ENCODE measurements at places on chromosomes 2 and 18.
A peak's percentile ranks its signal among the peaks of the same experiment; 100 is the strongest.

DNA sequence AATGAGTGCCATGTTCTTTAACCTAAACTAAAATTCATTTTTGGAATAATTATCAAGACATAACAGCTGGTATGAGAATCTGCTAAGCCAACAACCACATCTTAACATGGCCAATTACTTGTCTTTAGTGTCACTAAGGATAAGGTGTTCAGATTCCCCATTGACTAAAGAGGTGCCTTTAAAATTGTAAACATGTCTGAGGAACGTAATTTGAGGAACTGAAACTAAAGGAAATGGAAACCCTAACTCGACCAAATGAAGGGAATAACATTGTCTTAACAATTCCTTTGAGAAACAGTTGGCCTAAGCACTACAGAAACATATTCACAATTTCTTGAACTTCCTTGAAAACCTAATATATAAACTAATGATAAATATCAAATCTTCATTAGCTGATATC is 355.4 kb upstream of the GULP1 start:
- no peak for DNase-seq

DNA sequence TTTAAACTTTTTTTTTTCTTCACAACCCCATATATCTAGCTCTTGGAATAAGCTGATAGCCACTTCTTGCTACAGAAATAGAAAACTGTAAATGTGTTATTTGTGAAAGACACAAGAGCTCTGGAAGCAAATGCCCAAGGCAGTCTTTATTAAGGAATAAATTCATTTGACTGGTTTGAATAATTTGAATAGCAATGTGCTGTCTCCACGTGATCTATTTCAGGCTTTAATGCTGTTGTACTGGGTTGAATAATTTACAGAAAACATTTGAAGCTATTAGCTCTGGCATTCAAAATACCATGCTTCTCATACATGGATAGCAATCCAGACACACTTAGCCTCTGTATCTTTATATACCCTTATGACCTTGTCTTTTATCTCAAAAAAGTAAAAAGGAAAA is 366.7 kb upstream of the KCNJ3 start:
- DNase-seq, result no peak

DNA sequence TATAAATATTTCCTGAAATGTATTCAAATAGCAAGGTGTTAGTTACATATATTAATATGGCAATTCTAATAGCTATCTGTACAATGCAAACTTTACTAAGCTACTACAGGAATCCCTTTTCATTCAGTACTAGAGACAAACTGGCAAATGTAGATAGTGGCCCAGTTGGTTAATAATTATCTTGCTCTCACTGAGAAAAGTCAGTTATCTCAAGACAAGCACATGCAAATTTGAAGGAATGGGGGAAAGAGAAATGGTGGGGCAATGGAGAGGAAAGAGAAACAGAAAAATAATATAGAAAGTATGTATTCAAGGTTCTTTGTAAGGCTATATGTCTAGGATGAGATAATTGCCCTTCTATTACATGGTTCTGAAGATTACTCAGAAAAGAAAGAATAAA is 280.0 kb downstream of the FIGN start:
- no peak for DNase-seq

- no peak for DNase-seq
These were observed 862.3 kb downstream of the SUCLG1 start for GRCh38 chr2:83596592-83597282.

DNA sequence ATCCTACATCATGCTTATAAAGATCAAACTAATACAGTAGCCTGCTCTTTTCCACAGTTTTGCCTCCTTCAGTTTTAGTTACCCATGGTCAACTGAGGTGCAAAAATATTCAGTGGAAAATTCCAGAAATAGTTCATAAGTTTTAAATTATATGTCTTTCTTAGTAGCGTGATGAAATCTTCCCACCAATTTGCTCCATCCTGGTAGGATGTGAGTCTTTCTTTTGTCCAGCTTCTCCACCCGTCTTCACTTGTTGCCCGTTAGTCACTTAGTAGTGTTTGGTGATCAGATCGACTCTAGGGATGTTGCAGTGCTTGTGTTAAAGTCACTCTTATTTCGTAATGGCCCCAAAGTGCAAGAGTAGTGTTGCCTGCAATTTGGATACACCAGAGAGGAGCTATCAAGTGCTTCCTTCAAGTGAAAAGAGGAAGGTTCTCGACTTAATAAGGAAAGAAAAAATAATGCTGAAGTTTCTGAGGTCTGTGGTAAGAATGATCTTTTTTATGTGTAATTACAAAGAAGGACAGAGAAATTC is 57.0 kb downstream of the CEP192 start:
- no peak for DNase-seq

GRCh38 chr2:36433311-36434217 is 78.0 kb downstream of the CRIM1 start:
- no peak for DNase-seq

GRCh38 chr2:74027496-74027895 is 42.8 kb downstream of the TET3 start:
- DNase-seq, result no peak

DNA sequence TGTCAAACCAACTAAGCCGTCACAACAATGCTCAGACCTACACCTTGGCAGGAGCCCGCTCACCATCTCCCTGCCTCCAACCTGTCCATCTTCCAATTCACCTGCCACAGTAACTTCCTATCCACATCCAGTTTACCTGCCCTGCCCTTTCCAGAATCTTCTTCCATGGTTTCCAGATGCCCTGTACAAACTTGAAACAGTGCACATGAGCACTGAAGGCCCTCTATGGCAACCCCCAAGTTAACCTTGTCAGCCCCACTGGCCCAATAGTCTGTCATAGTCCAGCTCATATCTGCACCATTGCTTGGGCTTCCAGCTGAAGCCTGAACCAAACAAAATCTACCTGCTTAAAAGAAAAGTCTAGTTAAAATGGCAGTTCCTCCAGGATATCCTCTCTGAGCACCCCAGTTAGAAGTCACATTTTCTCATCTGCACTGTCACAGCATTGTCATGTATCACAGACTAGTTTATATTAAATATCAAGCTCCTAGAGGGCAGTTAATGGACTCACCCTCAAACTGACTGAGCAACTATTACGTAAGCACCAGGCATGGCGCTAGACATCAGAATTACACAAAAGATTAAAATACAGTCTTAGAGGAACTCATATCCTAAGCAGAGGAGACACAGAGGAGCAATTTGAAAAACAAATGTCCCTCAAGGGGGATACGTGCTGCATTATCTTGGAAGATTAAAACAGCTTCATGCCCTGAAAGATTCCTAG is 11.6 kb downstream of the NFE2L2 start:
- DNase-seq, result no peak

DNA sequence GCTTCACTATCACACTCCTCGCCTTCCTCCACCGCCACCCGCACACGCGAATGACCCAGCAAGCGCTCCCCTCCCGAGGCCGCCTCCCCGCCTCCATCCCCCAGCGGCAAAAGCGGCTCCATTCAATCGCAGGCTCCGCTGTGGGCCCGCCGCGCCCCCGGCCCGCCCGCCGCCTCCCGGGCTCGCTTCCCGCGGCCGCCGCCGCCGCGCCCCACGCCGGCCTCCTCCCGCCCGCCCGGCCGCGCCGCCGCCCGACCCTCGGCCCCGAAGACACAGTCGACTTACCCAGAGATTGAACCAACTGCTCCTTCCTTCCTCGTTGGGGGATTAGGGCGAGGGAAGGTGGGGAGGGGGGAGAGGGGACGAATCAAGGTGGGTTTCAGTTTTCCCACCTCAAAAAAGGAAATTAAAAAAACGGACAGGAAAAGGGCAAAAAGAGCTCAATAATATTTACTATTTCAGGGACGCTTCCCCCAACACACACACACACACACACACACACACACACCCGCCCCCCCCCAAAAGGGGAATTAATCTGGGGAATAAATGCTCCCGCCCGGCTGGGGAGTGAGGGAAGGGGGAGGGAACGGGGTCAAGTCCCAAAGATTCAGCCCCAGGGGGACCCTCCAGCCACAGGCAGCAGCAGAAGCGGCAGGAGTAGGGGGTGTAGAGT is 743 bp downstream of the XPO1 start:
- peak; percentile 17 for DNase-seq

DNA sequence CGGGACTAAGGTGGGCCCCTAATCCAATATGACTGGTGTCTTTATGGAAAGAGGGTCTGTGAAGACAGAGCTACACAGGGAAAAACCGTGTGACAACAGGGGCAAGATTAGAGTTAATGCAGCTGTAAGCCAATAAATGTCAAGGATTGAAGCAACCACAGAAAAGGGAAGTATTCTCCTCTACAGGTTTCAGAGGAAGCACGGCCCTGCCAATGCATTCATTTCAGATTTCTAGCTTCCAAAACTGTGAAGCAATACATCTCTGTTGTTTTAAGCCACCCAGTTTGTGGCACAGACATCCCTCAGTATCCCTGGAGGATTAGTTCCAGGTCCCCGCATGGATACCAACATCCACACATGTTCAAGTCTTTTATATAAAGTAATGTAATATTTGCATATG is 48.8 kb downstream of the SPP2 start:
- no peak for DNase-seq

- DNase-seq, result no peak
These were observed 19.0 kb downstream of the MBP start for GRCh38 chr18:77113361-77114151.

GRCh38 chr18:22488554-22488953 is 70.8 kb upstream of the CTAGE1 start:
- DNase-seq, result no peak

DNA sequence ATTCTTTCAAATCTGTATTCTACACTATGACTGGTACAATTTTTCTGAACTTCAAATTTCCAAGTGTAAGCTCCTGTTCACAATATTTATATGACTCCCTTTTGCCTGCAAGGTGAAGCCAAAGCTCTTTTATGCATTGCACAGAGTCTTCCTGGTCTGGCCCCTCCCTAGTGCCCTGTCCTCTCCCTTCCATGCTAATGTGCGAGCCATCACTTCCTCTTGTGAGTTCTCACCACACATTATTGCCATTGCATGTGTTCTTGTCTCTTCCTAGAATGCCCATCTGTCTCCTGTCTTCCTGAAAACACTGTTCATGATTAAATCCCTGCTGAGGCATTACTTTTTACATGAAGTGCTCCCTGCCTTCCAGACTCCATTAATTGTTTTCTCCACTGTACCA is 169.9 kb downstream of the MC4R start:
- no peak for DNase-seq

DNA sequence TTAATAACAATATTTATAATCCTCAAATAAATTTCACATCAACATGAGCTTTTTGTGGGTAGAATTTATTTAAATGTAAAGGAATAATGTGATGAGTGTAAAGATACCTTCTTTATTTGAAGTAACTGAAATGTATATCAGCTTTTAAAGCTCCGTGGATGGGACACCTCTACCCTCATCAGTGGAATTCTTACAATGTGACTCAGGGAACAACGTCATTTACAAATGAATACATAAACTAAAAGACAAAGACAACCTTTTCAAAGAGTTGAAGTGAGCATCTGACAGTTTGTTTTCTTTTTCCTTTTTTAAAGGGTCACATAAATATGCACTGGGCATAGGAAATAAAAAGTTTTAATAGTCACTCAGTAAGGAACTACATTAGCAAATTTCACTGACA is 1127.0 kb upstream of the CRIM1 start:
- DNase-seq, result no peak

DNA sequence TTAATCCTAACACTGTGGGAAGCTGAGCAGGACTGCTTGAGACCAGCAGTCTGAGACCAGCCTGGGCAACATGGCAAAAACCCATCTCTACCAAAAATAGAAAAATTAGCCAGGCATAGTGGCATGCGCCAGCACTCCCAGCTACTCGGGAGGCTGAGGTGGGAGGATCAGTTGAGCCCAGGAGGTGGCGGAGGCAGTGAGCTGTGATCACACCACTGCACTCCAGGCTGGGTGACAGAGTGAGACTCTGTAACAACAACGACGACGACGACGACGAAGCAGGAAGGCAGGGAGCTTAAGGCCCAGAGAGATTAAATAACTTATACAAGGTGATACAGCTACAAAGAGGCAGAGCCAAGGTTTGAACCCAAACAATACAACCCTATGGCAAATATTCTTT is 37.3 kb downstream of the CFAP36 start:
- no peak for DNase-seq

DNA sequence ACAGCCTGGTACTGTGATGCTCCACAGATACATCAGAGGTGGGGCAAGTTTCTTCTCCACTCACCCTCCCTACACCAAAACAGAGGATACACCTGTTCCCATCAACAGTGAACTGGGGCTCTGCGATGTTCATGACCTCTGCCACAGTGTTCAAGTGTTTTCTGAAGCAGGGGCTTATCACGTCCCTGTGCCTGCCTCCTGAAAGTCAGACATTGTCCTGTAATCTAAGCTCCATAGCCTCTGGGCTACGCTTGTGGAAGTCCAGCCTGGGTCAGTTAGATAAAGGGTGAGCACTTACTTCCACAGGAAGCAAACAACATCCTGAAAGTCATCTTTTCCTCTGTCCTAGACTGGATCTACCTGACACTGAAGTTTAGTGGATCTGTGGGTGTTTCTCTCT is 20.2 kb upstream of the MRO start:
- no peak for DNase-seq

Measured in activated CD8-positive, alpha-beta memory T cell treated with anti-CD3 and anti-CD28 coated beads for 4 hours (primary cell).